Aorta (tissue), 5 donors: ENCODE measurements at places on chromosomes 5 and 9. TPM values are rescaled to one million over a fixed set of nuclear protein-coding genes. Genes with fewer than 3 reads are reported as not detected.

The FOXD1 gene
- total RNA-seq, result 15.2 TPM

The HIGD2A gene
- 46.8 TPM for total RNA-seq

DNA sequence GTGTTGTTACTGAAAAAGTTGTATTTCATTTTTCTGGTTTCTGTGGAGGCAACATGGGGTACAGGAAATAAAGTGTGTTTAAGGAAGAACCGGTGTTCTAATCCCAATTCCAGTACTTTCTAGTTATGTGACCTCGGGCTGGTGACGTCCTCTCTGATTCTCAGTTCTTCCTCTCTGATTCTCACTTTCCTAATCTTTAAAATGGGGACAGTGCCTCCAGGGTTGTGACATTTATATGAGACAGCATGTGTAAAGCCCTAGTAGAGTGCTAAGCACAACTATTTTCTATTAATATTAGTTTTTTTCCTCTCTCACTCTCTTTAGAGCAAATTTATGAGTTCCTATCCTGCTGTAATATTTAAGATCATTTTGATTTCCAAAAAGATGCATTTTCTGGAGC, 50.9 kb upstream of the PTPDC1 start:
- no peak for DNase-seq
- H3K27me3 ChIP-seq, result no peaks in the 10 kb centered on the region
- H3K27ac ChIP-seq, result no peak overlapping the region

GRCh38 chr5:5017827-5018577, 122.1 kb upstream of the ADAMTS16 start:
- no peak overlapping the region for H3K4me3 ChIP-seq
- H3K36me3 ChIP-seq, result no peaks in the 10 kb centered on the region
- no peak overlapping the region for H3K27ac ChIP-seq
- no peaks in the 10 kb centered on the region for H3K4me1 ChIP-seq
- no peaks in the 10 kb centered on the region for H3K27me3 ChIP-seq
